Amniotic stem cell (primary cell): ENCODE measurements at places on chromosomes 1 and 21.

- no peak for DNase-seq
Observed at GRCh38 chr1:230215031-230215430, 148.0 kb downstream of the GALNT2 start.

DNA sequence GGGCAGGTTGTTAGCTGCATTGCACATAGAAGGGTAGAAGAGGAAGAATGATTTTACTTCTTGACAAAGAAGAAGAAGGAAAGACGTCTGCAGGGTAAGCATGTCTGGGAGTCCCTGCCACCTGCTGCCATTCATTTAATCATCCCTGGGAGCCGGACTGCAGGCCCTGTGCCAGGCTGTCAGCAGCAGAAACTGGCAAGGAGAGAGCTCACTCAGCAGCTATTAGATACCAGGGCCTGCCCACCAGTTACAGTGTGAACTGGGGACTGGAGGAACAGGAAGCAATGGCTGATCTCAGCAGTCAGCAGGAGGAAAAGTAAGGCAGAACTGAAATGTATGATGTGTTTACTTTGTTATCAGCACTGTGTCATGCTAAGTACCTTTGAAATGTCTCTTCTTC is 75.7 kb upstream of the C1orf87 start:
- no peak for DNase-seq

DNA sequence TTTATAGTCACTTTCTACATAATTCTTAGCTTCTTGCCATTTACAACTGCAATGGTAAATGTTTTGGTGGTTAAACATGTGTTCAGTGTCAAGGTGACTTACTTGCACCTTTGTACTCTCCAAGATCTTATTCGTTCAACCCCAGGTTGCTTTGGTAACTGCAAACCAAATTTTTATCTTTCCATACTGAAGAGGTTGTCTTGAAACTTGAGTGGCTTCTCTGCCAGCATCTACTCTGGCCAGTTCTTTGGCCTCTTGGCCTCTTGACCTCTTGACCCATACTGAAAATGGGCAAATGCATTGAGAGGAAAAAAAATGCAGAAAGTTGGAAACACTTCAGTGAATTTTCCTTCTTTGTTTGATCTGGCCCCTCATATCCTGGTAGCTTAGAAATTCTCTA is 88.0 kb upstream of the LRRC7 start:
- DNase-seq = no peak

GRCh38 chr1:31617916-31618746 is 642 bp downstream of the HCRTR1 start:
- DNase-seq = no peak
